K562 (cell line): ENCODE measurements at places on chromosomes 4 and X.

DNA sequence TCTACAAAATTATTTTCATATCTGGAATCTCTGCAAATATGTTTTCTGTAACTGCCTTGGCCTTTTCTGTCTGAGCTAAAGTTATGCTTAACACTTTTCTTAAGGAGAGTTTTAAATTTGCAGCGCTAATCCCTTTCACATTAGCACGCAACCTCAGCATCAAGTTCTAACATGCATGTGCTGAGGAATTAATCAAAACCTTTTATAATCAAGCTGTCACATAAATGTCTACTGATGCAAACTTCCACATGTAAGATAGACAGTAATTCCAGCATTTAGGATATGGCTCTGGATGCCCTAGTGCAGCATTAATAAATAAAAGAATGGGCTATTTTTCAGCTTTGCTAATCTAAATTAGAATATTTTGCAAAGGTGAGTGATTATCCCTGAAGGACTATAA lies 17.5 kb upstream of the NEIL3 start:
- DNase-seq, result no peak

DNA sequence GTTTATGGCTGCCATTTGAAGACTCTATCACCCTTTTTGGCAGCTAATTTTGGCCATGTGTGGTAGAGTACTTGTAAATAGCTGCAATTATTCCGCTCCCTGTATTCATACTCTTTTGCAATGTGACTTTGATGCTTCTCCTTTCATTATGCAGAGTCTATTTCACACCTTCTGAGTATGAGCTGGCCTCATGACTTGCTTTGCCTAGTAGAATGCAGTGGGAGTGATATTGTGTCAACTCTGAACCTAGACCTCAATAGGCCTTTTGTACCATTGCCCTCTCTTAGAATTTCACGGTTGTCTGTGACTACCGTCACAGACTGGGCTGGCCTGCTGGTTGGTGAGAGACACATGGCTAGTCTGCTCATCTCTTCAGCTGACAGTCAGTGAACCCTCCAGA lies 118.8 kb downstream of the DDIT4L start:
- no peak for DNase-seq

- peak; percentile 15 for DNase-seq
Measured at GRCh38 chrX:70176938-70177533, at the start of gene DGAT2L6. TSS of gene DGAT2L6 (plus strand) at chrX:70177483. CDS start at chrX:70177583, 100 bp downstream.

GRCh38 chrX:97564496-97564895 lies 680.8 kb downstream of the RPA4 start:
- no peak for DNase-seq

GRCh38 chrX:154797006-154797405 lies 8.3 kb downstream of the MPP1 start:
- no peak for DNase-seq

DNA sequence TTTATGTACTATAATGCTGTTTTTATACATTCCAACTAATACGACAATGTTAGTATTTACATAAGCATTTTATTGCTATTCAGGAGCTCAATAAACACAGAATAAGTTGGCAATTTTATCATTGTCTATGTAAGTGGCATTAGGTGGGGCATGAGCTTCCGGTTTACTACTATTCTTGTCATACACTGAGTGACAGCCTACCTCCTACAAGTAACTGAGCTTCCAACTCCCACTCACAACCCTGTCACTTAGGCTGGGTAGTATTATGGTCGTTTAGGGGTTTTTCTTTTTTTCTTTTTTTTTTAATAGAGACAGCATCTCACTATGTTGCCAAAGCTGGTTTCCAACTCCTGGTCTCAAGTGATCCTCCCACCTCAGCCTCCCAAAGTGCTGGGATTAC lies 7.4 kb downstream of the PPID start:
- DNase-seq, result no peak

GRCh38 chrX:27404366-27404765 lies 58.8 kb downstream of the PPP4R3C start:
- no peak for DNase-seq

- DNase-seq, result no peak
Measured at GRCh38 chrX:85114776-85115175, 111.1 kb downstream of the APOOL start.

GRCh38 chrX:110180928-110181310 lies 137.0 kb downstream of the AMMECR1 start:
- DNase-seq, result no peak

DNA sequence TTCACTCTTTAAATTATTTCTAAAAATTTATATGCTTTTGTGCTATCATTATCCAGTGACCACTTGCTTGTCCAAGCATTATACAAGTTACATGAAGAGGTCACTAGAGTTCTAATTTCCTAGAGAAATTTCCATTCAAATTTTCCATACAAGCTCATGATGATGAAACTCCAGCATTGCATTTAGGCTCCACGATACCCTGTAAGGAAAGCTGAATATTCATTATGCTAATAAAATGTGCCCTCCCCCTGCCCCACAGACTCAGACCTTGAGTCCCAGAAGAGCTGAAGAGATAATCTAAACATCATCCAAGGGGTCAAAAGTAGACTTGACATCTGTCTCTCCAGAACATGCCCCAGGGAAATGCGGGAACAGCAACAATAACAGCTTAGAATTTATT lies 19.6 kb upstream of the FAM156A start:
- DNase-seq, result no peak

- DNase-seq, result no peak
Measured at GRCh38 chrX:104330966-104331365, 76.2 kb upstream of the ESX1 start.

- DNase-seq, result no peak
Measured at GRCh38 chr4:37889849-37890800, 759 bp upstream of the TBC1D1 start.

GRCh38 chr4:98689507-98690174 lies 31.2 kb upstream of the TSPAN5 start:
- DNase-seq, result no peak

GRCh38 chr4:112451831-112452230 lies 64.1 kb downstream of the NEUROG2 start:
- DNase-seq, result no peak

GRCh38 chrX:12885508-12885907 lies 18.6 kb downstream of the TLR7 start:
- no peak for DNase-seq

GRCh38 chr4:168384437-168385141 lies 66.0 kb upstream of the DDX60 start:
- peak; percentile 42 for DNase-seq

GRCh38 chr4:55851885-55852284 lies 1.6 kb upstream of the EXOC1 start:
- no peak for DNase-seq

- DNase-seq, result no peak
Measured at GRCh38 chr4:55530167-55530566, 16.5 kb downstream of the CLOCK start.

DNA sequence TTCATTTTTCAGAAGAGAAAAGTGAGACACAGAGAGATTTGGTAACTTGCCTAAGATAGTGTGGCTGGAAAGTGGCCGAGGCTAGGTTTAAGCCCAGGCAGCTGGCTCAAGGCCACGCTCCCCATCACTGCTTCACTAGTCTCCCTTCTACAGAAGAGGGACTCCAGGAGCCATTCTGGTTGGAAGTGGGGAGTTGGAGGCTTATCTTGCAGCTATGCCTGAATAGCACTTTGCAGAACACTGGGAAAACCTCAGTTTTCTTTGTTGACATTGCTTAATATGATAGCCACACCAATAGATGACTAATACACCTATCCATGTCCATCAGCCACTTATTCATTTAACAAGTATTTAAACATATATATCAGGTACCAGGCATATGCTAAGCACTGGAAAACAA lies 18.5 kb downstream of the LRRC66 start:
- DNase-seq, result no peak

DNA sequence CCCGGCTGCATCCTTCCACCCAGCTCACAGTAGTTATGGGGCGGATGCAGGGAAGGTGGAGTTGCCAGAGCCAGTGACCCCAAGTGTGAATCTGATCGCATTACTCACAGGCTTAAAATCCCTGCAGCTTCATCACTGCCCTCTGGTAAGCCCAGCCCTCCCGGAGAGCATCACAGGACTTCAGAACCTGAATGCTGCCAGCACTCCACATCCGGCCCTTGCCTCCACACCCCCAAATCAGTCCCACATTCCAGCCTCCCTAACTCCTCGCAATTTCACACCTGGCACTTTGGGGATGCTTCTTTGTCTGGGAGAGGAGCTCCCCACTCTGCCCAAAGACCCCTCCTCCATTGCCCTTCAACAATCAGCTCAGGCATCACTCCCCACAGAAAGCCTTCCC lies 15.6 kb downstream of the RASL11B start:
- DNase-seq, result no peak

GRCh38 chrX:87727620-87728019 lies 210.0 kb downstream of the KLHL4 start:
- DNase-seq, result no peak

GRCh38 chr4:186948361-186949242 lies 224.9 kb upstream of the FAT1 start:
- no peak for DNase-seq

GRCh38 chr4:88897180-88897579 lies 159.8 kb downstream of the FAM13A start:
- DNase-seq, result no peak

- peak; percentile 57 for DNase-seq
Measured at GRCh38 chrX:119880552-119881437, 9.2 kb downstream of the NDUFA1 start.

DNA sequence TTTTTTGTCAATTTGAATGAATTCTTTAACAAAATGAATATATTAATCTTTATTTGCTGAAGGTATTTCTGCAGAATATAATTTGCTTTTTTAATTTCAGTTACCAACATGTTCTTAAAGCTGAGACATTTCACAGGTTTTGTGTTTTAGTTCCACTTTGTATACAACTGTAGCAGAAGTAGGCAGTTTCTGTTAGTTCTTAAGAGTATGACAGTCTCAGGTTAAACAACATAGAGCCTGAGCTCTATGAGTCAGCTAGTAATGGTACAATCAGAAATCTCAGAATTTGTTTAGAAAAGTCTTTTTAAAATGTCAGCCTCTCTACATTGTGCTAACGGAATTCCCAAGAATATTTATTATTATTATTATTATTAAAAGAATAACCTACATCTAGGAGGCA lies 50.4 kb downstream of the GSTCD start:
- DNase-seq, result no peak

GRCh38 chr4:113073451-113074005 lies 24.1 kb downstream of the ANK2 start:
- DNase-seq, result no peak

GRCh38 chrX:50054147-50054546 lies 131.8 kb downstream of the CLCN5 start:
- DNase-seq, result no peak

- DNase-seq, result no peak
Measured at GRCh38 chr4:96025011-96025410, 185.1 kb downstream of the PDHA2 start.

DNA sequence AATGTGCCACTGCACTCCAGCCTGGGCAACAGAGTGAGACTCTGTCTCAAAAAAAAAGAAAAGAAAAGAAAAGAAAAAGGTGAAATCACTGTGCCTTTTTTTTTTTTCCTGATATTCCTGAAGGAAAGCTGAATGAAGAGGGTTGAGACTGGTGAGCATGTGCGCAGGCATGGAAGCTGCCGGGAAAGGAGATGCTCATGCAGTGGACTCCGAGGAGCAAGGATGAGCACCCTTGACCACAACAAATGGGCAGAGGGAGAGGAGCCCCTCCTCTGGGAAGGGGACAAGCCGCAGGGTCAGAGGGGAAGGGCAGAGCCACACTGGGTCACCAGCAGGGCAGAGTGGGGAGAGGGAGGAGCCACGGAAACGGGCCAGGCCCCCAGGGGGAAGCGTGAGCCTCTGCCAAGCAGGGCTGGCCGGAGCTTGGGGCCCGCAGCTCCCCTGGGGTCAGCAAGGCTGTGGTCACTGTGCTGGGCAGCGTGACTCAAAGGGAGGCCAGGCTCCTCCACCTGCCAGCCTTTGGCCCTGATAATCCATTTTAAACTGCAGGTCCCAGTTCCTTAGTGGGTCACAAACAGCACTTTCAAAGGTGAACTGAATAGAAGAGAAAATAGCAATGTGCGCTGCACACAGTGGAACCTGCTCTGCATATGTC lies 79.8 kb downstream of the NAT8L start:
- no peak for DNase-seq

GRCh38 chr4:22607382-22607781 lies 85.4 kb upstream of the GBA3 start:
- DNase-seq, result peak; percentile 1

DNA sequence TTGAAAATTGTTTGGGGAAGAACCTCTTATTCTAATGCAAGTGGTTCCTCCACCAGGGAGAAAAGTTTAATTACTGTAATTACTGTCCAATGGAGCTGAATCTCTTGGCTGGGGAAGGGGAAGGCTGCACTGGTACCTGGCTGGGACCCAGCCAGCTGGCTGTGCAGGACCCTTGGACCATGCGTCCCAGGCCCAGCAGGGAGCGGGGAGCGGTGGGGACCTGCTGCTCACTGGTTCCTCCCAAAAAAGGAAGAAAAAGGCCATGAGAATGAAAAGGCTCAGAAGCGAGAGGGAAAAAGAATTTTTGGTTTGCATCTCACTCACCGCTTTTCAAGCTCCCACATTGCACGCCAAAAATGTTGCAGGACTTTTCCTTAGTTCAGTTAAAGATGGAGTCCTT lies 333.5 kb downstream of the FAM47B start:
- DNase-seq, result no peak

DNA sequence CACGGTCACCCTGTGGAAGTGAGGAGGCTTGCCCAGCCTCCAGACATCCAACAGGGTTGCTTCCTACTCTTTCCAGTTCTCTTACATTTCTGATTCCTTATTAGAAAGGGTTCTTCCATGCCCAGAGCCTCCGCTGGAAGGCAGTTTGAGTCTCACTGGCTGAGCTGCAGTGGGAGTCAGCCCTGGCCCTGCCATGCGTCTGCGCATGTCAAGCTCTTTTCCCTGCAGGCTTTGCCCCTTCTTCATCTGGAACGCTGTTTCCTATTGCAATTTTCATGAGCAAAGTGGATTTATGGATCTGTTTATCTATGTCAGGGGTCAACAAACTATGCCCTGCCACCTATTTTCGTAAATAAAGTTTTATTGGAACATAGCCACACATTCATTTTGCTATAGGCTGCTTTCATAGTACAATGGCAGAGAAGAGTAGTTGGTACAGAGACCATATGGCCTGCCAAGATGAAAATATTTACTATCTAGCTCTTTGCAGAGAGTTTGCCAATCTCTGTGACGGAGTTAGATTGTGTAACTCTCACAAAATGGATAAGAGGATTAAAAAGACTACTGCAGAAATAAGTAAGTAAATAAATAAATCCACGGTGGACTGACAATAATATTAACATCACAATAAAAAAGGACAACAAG lies 3.9 kb upstream of the CHRNA9 start:
- DNase-seq, result no peak

- DNase-seq, result no peak
Measured at GRCh38 chr4:8817813-8818062, 53.9 kb downstream of the HMX1 start.

DNA sequence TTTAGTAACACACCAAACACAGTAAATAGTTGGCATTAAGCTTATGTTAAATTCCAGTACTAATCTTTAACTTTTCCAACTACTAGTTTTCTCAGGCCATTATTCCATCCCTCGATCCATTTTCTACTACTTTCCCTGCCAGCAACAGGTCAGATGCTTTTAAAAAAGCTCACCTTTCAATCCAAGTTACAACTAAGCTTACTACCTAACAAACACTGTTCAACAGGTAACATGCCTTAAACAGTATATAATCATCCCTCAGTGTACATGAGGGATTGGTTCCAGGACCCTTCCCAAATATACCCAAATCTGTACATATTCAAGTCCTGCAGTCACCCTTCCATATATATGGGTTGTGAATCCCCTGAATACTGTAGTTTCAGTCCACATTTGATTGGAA lies 5.5 kb downstream of the CCNA2 start:
- no peak for DNase-seq
